ENCODE measurements at places on chromosomes 3 and 15.

GRCh38 chr3:9986230-9986725 is 363 bp downstream of the EMC3 start:
- DNase-seq, result no peak

DNA sequence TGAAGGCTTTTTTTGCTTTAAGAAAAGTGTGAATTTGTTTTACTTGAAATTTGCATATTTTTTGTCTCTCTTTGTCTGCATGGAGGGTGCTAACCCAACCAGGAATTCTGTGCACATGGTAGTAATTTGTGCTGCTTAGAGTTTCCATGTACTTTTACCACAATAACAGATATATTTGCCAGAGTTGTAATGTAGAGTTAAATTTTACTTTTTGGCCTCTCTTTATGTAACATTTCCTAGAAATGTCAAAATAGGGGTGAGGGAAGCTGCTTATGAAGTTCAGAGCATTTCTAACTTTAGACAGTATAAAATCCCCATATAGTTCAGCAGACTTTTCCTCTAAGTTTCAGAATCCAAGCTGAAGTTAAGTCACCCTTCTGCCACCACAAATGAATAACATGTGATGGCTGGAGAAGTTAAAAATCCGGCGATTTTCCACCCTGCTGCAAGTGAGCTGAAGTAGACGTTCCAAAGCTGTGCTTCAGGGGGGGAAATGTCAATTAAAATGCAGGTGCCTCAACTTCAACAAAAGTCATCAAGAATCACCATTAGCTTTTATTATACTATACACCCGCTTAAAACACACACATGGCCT is 385.7 kb upstream of the NR2F2 start:
- no peak for DNase-seq

DNA sequence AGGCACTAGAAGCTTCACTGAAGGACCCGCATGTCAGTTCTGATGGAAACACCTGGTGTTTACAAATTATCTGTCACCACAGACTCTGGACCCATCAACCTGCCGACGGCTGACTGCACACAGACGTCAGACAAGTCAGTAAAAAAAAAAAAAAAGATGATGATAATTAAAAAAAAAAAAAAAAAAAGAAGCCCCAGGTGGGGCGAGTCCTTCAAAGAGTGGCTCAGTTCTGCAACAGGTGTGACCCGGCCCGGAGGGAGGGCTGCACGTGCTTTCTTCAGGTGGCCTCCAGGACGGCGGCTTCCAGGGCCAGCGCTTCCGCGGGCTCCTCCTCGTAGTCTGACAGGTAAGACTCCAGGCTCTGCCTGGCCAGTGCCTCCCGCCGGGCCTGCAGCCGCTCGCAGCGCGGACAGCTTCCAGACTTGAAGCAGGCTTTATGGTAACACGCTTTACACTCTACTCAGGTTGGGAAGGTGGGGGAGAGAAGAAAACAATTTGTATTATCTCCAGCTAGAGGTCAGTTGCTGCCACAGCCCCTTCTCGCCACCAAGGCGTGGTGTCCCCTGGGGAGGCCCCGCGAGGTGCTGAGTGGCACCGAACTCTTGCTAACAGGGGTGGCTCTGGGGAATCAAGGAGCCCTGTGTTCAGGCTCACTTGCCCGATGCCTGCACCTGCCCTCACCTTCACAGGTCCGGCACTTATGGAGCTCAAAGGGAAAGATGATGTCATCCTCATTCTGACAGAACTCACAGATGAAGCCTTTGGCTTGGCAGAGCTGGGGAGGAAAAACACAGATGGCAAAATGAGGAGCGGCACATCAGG is 61.8 kb downstream of the RUBCN start:
- no peak for DNase-seq

GRCh38 chr3:1355691-1356090 is 262.9 kb downstream of the CNTN6 start:
- no peak for DNase-seq

DNA sequence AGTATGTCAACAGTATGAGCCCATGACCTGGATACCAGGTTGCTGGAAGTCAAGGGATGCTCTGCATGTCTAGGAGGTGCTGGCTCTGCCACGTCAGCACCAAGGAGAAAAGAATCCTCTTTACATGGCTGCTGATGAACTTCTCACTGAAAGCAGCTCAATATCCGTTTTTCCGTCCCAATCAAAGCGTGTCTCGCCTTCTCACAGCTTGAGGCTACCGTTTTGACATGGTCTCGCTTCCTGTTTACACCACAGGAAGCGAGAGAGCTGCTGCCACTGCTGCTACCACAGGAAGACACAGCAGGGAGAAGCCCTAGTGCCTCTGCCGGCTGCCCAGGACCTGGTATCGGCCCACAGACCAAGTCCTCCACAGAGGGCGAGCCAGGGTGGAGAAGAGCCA is 27.3 kb downstream of the STARD5 start:
- DNase-seq, result no peak

- DNase-seq, result peak; percentile 17
These were observed 827 bp downstream of the WNT5A start for GRCh38 chr3:55486101-55486856.

DNA sequence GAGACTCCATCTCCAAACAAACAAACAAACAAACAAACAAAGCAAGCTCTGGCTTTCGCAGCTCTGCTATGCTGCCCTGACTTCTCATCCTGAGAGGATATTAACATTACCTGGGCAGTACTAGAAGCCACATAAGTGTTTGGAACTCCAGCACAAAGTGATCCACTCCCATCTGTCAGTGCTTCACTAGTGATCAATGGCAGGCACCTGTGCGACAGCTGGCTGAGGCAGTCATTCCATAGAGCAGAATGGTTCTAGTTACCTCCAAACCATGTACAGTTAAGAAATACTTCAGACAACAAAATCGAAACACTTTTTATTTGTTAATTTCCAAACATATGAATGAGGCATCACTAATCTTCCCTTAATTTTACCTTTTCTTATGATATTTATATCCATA is 2.8 kb upstream of the MB21D2 start:
- DNase-seq, result no peak

DNA sequence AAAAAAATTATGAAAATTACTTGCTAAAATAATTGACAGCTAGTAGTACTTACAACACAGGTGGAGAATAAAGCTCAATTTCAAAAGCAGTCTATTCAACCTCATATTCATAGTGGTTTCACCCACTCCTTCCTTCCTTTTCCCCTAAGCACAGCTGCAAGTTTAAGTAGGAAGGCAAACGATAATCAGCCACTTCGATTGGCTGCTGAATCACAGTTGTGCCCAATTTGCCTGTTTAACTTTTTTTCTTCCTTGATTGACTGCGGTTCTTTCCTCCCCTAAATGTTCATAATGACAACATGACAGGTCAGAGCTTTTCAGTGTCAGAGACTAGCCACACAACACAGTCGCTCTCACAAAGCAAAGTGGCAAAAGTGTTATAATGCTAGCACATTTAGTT is 468.0 kb upstream of the GBE1 start:
- no peak for DNase-seq

DNA sequence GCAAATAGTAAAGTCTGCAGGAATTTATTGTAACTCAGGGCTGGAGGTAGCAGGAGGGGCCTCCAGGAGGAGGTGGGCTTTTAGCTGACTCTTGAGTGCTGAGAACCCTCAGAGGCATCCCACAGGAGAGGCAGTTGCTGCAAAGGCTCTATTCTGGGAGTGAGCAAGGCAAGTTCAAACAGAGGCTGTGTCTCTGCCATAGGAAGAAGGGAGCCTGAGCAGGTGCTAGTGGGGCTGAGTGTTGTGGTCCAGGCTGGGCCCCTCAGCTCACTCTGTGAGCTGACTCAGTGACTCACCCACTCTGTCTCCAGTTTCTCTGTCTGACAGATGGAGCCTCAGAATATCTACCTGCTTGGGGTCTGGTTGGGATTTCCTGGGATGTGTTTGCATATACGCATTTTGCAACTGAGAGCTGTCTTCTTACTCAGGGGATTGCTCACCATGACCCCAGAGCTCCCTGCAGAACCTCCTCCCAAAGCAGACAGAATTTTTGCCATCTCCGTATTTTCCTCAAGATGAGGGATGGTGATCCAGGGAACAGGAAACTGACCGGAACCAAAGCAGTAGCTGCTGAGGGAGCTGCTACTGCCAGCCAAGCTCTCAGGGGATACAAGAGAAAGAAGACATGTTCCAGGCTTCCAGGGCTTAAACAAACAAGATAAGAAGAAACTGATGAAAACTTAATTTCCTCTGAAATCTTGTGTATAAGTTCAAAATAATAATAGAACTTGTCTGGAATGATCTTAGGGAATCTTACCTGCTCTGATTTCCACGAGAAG is 13.6 kb upstream of the NOX5 start:
- no peak for DNase-seq

GRCh38 chr3:126850370-126851085 is 132.4 kb upstream of the PLXNA1 start:
- peak; percentile 74 for DNase-seq

Data from ACHN (cell line).